ENCODE measurements at places on chromosomes 12 and 14. TPM values are rescaled to one million over a fixed set of nuclear protein-coding genes. Genes with fewer than 3 reads are reported as not detected.
A peak's percentile ranks its signal among the peaks of the same experiment; 100 is the strongest.

MRPS35 gene
- 117 TPM for total RNA-seq

PLBD2 gene
- total RNA-seq, result 18.8 TPM

ACVRL1 gene
- 0.40 TPM for total RNA-seq

CEP170B gene
- 33.2 TPM for total RNA-seq

- DNase-seq, result no peak
Observed at GRCh38 chr14:56902385-56902784, 92.1 kb upstream of the OTX2 start.

- DNase-seq, result no peak
Observed at GRCh38 chr12:124605883-124606774, 38.7 kb upstream of the NCOR2 start.

DNA sequence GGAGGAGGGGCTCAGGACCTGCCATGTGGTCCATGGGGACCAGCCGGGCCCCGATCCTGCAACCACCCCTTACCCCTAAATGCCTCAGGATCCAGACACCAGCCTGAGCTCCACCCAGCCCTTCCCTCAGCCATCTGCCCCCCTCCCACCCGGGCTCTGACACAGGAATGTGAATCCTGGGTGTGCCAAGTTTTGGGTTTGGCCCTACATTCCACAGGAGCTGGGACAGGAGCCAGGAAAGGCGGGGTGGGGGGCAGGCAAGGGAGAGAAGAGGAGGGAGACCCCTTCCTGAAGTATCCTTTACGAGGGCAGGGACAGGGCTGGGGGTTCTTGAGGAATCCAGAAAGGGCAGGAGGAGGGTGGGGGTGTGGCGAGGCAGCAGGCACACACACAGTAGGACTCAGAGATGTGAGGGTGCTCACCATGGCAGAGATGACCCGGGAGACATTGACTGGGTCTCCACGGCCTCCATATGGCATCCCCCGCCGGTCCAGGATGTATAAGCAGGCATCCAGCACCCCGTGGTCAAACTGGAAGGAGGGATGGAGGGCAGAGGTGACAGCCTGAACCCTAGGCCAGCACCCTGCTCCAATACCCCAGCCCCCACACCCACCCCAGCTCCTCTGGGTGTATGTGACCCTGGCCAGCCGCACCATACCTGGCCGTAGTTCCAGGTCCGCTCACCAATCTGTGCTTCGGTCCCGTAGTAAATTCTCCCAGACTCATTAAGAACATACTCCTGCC is 3.5 kb downstream of the TGM1 start:
- DNase-seq, result peak; percentile 56

DNA sequence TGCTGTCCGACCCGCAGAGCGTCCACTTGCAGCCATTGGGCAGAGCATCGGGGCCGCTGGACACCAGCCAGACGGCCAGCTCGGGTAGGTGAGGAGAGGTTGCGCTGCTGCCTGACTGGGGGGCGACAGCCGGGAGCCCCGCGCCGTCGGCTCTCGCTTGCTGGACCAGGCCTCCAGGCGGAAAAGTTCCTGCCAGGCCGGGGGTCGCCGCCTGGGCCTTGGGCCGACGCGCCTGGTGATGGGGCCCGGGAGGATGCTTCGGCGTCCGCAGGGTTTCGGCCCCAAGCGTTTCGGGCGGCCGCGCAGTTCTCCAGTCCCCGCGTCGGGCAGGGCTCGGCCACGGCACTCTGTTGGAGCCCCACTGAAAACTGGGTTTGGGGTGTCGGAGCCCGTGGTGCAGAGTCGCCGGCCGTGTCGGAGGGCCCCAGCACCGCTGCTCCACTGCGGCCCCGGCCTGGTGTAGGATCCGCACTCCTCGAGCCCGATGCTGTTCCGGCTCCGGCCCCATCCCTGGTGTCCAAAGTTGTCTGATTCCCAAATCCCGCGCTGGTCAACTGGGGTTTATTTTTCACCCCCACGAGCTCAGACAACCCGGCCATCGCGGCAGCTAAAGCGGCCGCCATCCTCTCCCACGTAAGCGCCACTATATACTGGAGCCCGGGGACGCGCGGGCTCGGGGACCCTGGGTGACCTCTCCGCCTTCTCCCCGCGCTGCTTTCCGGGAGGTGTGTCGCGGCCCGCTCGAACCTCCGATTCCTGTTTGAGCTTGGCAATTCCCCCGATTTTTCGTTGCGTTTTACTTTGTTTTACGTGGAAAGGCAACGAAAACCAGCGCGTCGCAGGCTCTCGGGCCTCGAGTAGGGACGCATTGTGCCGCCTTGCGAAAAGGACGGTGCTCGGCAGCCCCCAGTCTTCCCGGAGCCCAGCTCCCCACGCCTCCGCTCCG is 872 bp downstream of the VSX2 start:
- DNase-seq, result no peak

- no peak for DNase-seq
Observed at GRCh38 chr14:23408307-23408630, 196 bp upstream of the MYH6 start.

DNA sequence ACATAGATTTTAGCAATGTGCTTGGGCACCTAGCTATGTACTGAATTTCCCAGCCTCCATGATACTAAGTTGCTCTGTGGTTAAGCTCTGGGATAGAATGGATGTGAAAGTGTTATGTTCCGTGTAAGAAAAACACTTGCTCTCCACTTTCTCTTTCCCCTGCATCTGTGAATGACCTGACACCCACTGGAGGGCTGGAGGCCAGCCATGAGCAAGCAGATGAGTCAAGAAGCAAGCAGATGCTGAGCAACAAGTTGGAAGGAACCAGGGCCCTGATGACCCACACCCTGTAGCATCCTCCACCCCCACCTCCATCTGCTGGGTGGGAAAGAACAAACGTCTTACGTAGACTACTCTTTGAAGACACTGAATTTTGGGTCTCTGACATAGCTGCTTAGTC is 56.6 kb downstream of the EID3 start:
- no peak for DNase-seq

DNA sequence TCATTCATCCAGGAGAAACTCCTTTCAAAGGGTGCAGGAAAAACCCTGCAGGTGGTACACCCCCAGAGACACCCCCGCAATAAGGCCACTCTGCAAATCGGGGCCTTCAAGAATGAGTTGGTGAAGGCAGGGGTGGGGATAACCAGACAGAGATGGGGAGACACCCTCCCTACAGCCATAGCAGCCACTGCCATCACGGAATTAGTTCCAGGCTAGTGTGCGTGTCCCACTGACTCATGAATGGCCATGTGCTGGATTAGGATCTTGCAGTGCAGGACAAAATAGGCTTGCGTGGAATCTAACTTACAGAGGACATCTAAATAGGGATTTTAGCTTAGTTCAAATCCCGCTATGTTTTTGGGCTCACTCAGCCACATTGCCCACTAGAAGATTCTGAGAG is 37.8 kb downstream of the SPRING1 start:
- DNase-seq, result no peak

GRCh38 chr12:50894241-50894640 is 51.5 kb downstream of the TMPRSS12 start:
- DNase-seq, result no peak

GRCh38 chr12:53207042-53207441 is at the start of gene ITGB7:
TSS of gene ITGB7 (minus strand) at chr12:53207251. CDS start at chr12:53200443, 6,808 bp downstream.
- DNase-seq, result no peak
